ENCODE measurements at places on chromosomes 1 and 21.

DNA sequence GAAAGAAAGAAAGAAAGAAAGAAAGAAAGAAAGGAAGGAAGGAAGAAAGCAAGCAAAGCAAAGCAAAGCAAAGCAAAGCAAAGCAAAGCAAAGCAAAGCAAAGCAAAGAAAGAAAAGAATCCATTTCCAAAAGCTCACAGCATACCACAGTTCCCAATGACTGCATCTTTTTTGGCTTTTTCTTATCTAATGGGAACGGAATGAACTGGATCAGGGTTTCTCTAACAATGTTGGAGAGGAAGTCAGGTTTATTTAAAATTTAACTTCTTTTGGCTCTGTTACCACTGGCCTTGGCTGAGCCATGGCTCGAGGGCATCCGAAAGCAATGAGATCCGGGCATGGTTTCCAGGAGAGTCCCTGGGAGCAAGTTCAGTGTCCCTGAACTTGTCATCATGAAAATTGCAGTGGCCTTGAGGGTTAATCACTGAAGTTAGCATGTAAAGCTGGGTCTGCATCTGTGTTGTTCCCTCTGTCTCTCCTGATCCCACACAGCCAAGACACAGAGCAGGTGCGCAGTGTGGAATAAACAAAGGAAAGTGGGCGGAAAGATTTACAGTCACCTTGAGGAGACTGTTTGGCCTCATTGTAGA lies 34.6 kb upstream of the CTPS1 start:
- no peak overlapping the region for H3K4me3 ChIP-seq
- H3K36me3 ChIP-seq, result no peaks in the 10 kb centered on the region
- H3K27ac ChIP-seq, result peak overlapping the region; percentile 46
- H3K4me1 ChIP-seq, result peaks cover 13% of the 10 kb centered on the region
- no peaks in the 10 kb centered on the region for H3K27me3 ChIP-seq
- DNase-seq, result no peak

DNA sequence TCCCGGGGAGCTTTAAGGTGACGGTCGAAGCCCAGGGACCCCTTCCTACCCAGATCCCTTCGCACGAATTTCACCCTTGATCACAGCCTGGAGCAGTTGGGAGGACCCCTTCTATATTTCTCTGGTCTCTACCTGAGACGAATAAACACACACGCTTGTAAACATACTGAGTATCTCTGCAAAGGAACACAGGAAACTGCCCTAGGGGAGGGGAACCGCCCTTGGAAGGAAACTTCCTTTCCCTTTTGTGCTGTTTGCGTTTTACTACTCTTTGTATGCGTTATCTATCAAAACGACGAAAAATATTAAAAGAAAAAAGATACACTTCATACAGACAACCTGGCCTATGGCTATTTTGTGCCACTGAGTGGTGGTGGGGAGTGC lies 750 bp downstream of the NECAP2 start:
- H3K27ac ChIP-seq, result peak overlapping the region; percentile 87
- H3K4me1 ChIP-seq, result peaks cover 7% of the 10 kb centered on the region
- H3K27me3 ChIP-seq, result no peaks in the 10 kb centered on the region
- DNase-seq, result no peak
- H3K4me3 ChIP-seq, result peak overlapping the region; percentile 94

DNA sequence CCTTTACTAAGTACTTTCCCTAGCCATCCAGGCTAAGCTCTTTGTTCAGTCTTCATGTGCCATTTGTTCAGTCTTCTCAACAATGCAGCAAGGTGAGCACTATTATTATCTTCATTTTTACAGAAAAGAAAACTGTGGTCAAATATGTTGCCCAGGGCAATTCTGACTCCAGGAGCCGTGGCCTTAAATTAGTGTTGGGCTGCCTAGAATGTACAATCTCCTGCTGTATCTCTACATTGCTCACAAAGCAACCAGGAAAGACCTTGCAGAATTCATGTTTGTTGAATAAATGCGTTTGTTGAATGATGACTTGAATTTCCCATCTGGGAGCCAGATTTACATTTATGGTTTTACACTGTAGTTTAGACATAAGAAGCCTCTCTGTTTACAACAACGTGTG lies 14.2 kb downstream of the CD101 start:
- H3K36me3 ChIP-seq, result peaks cover 8% of the 10 kb centered on the region
- DNase-seq, result no peak
- H3K4me3 ChIP-seq, result no peak overlapping the region
- peak overlapping the region; percentile 43 for H3K27ac ChIP-seq
- peaks cover 8% of the 10 kb centered on the region for H3K4me1 ChIP-seq
- no peaks in the 10 kb centered on the region for H3K27me3 ChIP-seq

- no peaks in the 10 kb centered on the region for H3K4me1 ChIP-seq
- no peak overlapping the region for H3K27ac ChIP-seq
These were observed 111.4 kb downstream of the ST3GAL3 start for GRCh38 chr1:43818691-43819090.

DNA sequence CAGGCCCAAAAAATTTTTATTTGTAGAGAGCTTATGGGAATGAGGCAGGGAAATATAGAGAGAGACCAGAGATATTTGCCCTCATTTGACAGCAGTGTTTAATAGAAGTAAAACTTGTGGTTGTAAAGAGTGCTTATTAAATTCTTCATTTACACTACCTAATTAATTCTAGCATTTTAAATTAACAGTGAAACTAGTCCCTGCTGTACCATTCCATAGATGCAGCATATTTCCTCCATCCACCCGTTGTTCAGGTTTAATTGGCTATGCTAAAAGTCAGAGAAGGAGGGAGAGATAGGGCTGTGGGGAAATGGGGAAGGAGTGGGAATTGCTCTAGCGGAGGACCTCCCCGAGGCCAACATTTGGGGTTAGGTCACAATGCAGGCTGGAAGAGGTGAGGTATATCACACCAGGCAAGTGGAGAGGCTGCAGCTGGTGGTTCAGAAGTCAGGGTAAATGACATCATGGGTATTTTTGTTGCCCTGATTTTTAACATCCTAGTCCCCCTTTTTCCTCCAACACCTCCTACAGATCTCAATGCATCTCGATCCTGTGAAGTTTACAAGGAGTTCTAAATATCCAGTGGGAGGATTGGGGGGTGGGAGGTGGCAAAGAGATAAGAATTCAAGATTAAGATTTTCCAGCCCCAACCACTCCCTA lies 38.6 kb downstream of the ELAVL4 start:
- H3K4me1 ChIP-seq, result no peaks in the 10 kb centered on the region
- DNase-seq, result no peak
- H3K27ac ChIP-seq, result no peak overlapping the region
- no peaks in the 10 kb centered on the region for H3K36me3 ChIP-seq

DNA sequence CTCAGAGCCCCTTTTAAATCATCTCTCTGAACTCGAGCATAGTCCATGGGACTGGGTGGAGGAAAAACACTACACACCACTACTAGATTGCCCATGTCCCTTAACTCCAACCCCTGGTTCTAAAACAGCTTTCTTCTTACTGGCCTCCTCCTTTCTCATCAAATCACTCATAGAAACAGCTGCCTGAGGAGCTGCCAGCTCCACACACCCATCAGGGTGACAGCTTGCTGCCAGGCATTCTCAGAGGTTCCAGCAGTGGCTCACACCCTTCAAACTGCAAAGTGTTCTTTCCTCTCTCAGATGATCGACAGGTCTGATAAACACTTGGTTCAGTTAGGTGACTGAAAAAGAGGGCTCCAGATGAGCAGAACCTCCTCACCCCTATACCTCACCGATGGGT lies 543.0 kb upstream of the PLXNA2 start:
- H3K27me3 ChIP-seq, result peaks cover 4% of the 10 kb centered on the region
- no peaks in the 10 kb centered on the region for H3K36me3 ChIP-seq
- DNase-seq, result no peak
- peaks cover 12% of the 10 kb centered on the region for H3K4me1 ChIP-seq
- H3K27ac ChIP-seq, result no peak overlapping the region

GRCh38 chr1:69710484-69711189 lies 142.9 kb downstream of the LRRC7 start:
- H3K36me3 ChIP-seq, result no peaks in the 10 kb centered on the region
- no peaks in the 10 kb centered on the region for H3K4me1 ChIP-seq
- peaks cover 20% of the 10 kb centered on the region for H3K27me3 ChIP-seq
- H3K27ac ChIP-seq, result no peak overlapping the region
- no peak overlapping the region for H3K4me3 ChIP-seq
- DNase-seq, result no peak

- H3K4me3 ChIP-seq, result no peak overlapping the region
- H3K27me3 ChIP-seq, result peaks cover 23% of the 10 kb centered on the region
- DNase-seq, result no peak
- peaks cover 48% of the 10 kb centered on the region for H3K4me1 ChIP-seq
- H3K36me3 ChIP-seq, result no peaks in the 10 kb centered on the region
These were observed 28.9 kb downstream of the FOXO6 start for GRCh38 chr1:41390166-41390565.

DNA sequence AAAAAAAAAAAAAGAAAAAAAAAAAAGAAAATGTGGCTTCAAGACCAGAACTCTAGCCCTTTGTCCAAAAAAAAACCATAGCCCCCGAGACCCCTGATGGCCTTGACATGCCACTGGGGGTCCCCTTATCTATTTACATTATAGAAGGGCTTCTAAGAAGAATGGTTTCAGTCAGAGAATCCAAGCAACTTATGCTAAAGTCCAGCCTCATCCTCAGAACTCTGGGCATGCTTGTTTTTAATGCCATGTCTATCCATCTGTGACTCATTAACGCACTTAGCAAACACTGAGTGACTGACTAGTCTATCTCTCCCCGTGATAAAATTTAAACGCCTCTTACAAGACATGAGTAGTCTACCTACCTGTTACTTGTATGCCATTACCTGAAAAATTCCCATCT lies 29.3 kb downstream of the ERG start:
- peaks cover 8% of the 10 kb centered on the region for H3K27me3 ChIP-seq
- peaks cover 7% of the 10 kb centered on the region for H3K36me3 ChIP-seq
- DNase-seq, result no peak
- H3K27ac ChIP-seq, result no peak overlapping the region
